HCT116 (cell line): ENCODE measurements at places on chromosomes 7 and 10. TPM values are rescaled to one million over a fixed set of nuclear protein-coding genes. Genes with fewer than 3 reads are reported as not detected.
A peak's percentile ranks its signal among the peaks of the same experiment; 100 is the strongest.

DNA sequence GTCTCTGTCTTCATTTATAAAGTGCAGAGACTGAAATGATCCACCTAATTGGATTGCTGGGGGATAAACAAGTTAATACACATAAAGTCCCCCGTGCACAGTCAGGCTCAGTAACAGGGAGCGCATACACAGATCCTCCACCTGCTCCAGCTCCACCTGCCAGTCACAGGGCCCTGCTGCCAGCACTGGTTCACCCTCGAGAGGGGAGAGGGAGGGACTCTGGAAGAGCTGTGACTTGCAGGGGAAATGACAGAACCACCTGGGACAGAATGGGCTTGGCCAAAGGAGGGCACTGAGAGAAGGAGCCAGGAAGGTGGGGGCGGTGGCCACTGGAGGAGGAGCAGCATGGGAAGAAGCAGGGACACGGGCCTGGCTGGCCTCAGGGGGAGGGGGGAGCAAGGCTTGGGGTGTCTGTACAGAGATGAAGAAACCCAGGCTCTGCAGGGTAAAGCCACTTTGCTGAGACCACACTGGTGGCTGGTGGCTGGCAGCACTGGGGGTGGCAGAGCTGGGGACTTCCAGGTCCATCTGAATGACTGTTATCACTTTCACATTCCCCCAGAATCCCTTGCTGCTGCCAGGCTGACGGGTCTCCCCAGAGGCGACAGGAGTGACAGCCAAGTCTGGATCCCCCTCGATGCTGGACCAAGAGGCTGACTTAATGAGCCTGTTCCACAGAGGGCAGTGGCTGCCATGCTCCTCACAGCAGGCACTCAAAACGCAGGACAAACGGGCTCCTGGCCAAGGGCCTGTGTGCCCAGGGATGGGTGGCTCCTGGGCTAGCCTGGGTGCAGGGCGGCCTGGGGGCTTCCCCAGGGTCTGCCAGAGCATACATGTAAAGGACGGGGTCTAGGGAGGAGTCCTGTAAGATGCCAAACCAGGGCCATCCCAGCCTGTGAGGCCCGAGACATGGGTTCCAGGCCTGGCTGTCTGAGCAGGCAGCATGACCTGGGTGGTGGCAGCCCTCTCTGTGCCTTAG, 151.1 kb downstream of the SH3PXD2A start:
- no peak for DNase-seq

GRCh38 chr10:114265392-114266053, 26.5 kb downstream of the VWA2 start:
- no peak for DNase-seq

The STK31 gene
- total RNA-seq: not detected

The LUC7L2 gene
- 98.8 TPM for total RNA-seq

The CALML3 gene
- not detected for total RNA-seq

DNA sequence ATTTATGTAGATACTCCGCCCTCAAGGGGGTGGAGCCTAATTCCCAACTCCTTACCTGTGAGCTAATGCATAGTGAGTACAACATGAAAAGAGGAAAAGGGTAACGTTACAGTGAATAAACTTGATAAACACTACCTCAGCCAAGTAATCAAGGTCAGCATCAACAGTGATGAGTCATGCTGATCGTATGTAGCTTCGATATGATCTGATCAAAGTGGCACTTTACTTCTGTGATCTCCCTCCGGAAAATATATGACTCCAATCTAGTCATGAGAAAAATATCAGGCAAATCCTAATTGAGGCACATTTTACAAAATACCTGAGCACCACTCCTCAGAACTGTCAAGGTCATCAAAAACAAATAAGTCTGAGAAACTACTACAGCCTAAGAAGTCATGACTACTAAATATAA, 70.4 kb downstream of the VTI1A start:
- peak; percentile 100 for DNase-seq

DNA sequence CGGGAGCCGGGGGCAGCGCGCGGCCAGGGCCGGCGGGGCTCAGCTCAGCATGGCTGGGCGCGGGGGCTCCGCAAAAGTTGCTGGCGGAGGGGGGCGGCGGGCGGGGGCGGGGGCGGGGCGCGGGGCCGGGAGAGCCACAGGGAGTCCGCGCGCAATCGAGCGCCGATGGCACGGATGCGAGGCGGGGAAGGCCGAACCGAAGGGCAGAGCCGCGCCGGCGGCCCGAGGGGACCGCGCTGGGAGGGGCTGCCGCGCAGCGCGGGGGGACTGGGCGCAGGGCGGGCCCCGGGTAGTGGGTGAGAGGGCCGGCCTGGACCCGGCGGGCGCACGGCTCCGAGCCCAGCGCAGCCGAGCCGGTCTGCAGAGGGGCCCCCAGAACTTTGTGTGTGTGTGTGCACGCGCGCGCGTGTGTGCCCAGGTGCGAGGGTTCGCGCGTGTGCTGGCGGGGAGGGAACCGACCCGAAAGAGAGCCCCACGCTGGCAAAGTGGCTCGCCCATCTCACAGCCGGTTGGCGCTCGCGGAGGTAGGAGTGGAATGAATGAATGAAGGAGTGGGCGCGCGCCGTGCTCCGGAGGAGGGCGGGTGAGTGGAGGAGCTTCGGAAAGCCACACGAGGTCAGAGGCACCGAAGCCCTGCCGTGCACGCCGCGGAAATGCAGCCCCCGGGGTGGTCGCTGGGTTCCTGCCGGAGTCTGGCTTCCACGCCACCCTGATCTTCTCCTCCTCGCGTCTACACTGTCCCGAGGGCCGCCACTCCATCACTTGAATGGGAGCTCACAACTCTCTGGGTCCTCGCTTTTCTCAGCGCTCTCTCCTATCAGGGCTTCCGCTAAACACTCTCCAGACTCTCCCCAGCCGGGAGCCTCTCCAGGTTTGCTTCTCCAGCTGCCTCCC, at the start of gene HIPK2:
Gene HIPK2, minus strand, starts transcription at position 51 of the 894 bp plus-strand sequence. CDS start 375 bp downstream, outside the sequence.
- no peak for DNase-seq

DNA sequence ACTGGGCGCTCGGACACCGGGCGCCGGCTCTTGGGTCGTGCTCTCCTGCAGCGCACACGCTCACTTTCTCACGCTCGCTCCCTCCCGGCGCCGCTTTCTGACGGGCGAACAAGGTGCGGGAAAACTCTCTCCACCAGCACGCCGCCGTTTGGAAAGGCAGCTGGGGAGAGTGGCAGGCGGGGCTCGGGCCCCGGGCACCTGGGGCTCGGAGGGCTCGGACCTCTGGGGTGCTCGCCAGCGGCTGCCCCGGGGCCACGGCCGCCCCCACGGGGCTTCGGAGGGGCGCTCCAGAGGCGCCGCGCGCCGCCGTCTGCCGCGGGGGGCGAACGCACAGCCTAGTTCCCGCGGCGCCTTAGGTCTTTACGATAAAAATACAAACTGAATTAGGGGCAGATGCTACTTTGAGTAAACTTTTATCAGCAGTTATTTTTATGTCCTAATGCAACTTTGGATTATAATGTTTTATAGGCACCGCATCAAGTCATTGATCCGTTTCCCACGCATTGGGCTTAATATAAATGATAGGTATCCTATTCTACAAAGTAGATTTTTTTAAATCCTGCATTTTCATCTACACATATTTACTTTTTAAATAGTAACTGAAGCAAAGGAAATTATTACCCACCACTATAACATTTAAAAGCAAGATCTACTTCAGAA, 535 bp upstream of the EPC1 start:
- DNase-seq: peak; percentile 6

- DNase-seq: no peak
Measured at GRCh38 chr10:71770255-71770654, 3.1 kb downstream of the VSIR start.

DNA sequence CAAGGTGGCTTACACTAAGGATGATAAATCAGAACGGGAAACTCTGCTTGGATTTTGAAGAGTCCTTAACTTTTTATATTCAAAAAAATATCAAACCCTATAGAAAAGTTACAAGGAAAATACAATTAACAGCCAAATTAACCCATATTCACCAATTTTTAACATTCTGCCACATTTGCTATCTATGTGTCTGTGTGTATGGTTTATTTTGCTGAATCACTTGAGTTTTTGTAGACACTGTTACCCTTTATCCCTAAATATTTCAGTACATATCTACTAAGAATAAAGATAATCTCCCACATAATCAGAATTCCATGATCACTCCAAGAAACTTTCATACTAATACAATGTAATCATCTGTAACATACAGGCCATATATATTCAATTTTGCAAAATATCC, 1.2 kb upstream of the SRPK2 start:
- DNase-seq: no peak

The OIT3 gene
- not detected for total RNA-seq

The EPHB6 gene
- 12.6 TPM for total RNA-seq

The GPAM gene
- total RNA-seq: 19.3 TPM

GRCh38 chr10:110431659-110432058, 66.0 kb upstream of the DUSP5 start:
- no peak for DNase-seq

DNA sequence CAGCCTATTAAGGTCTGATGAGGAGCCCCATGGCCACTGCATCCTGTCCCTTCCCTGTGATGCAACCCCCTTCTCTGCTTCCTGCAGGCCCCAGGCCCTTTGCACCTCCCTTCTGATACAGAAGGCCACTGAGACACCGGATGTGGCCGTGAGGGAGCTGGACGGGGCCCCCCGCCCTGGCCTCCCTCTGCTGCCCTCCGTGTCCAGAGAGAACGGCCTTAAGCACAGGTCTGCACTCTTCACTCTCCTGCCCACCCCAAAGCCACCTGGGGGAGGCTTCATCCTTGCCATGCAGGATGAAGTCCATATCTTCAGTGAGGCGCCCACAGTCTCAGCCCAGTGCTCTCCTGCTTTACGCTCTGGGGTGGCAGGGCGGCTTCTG, 86.9 kb upstream of the GNA12 start:
- DNase-seq: no peak

The HOXA7 gene
- total RNA-seq: 15.0 TPM

- DNase-seq: peak; percentile 3
Measured at GRCh38 chr10:13758312-13758711, 171.5 kb downstream of the PRPF18 start.

DNA sequence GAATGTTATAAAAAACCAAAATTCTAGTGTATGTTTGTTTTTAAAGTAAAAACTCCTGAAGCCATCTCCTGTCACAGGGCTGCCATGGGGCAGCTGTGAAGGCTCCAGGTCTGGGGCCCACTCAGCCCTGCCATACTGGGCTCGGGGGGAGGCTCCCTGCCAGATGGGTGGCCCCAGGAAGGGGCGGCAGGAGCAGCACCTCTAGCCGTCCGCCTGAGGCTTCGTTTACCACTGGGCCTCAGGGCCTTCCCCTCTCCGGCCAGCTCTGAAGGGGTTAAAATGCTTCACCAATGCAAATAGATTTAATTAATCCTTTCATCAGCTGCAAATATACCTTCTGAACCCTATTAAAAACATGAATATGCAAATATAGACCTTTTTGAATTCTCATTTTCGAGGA, 139.0 kb downstream of the ELFN1 start:
- DNase-seq: no peak

DNA sequence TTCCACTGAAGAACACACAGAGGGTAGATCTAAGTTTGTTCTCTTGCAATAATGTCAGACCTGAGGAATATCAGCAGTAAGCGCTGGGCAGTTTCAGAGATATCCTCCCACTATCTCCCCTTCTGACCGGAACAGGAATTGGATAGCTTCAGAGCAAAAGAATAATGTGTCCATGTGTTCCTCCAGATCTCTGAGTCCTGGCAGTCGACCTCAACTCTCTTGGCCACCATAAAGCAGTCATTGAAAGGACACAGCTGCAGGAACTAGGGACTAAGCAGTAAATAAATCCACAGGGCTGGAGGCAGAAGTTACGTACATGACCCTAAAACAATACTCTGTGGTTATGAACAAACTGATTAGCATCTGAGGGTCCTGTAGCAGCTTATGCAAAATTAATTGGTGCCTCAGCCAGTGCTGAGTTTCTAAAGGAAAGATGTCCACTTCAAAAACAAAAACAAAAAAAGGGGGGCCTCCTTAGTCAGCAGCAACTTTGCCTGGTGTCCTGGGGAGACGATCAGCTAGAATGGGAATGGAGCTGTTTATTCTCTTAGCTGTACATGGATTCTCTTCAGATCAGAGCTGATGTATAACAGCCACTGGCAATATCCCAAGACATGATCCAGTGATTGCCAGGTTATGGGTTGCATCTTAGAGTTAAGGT, 6.4 kb upstream of the PRTFDC1 start:
- no peak for DNase-seq

The FHIP2A gene
- total RNA-seq: 20.7 TPM

DNA sequence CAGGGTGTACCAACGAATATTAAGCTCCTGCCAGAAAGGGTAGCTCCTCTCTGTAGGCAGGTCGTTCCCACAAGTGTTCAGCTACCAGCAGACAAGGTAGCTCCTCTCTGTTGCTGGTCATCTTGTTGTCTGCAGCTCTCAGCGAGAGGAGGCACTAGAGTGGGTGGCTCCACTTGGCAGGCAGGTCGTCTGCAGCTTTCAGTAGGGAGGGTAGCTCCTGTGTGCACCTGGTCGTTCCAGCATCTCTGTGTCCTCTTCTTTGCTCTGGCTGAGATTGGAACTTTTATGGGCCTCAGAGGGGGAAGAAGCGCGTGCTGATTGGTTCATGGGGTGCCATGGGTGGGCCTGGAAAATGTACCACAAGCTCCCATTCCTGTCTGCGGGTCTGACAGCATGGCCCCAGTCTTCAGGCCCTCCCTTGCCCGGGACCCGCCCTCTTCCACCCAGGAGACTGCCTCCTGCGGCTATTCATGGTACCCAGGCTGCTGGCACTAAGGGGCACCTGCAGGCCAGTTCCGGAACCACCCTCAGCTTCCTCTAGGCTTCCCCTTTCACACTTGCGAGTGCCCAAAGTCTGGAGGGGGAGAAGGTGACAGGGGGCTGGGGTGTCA, 63.9 kb upstream of the CACNA2D1 start:
- no peak for DNase-seq

The NOS3 gene
- 35.8 TPM for total RNA-seq

DNA sequence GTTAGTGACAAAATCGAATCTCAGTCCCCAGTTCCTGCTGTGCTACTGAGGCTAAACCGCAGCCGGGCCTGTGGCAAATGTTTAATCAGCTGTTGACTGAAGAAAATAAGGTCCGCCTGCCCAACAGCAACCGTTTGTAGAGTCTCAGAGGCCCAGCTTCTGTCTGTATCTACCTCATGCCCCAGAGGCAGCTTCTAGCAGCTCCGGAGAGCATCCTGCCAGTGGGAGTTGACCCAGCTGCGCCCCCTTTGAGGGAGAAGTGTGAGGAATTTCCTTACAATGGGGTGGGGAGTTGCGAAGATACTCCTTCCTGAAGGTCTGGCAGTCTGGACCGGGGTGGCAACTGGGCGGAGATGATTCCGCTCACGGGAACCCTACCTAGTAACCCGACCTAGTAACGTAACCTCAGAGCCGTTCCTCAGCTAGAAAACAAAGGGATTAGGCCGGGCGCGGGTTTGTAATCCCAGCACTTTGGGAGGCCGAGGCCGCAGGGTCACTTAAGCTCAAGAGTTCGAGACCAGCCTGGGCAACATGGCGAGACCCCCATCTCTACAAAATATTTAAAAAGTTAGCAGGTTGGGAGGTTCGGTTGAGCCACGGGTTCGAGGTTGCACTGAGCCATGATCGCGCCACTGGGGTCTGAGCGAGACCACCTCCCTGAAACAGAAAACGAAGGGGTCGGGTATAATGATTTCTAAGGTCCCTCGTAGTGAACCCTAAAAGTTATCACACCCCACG, 846 bp upstream of the ZNF775 start:
- peak; percentile 19 for DNase-seq

The OPALIN gene
- not detected for total RNA-seq

The WNT16 gene
- 152 TPM for total RNA-seq

- DNase-seq: no peak
Measured at GRCh38 chr7:48643431-48644013, 280.8 kb upstream of the CDC14C start.
